ENCODE measurements at places on chromosomes 16 and 17.

DNA sequence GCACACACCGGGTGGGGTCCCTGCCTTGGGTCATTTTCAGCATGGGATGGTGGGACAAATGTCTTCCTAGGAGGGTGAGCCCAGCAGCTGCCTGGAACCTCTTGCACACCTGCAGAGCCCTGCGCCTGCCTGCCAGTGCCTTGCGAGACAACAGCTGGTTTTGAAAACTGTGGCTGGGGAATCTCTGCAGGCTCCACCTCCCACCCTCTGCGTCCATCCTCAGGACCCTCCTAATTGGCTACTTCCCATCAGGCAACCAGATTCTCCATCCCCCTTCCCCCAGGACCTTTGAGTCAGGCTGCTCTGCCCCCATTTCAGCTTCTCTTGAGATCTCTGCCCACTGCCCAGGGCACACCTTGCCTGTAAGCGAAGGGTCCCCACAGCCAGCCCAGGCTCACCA is 26.6 kb downstream of the PEMT start:
- no peak for DNase-seq

DNA sequence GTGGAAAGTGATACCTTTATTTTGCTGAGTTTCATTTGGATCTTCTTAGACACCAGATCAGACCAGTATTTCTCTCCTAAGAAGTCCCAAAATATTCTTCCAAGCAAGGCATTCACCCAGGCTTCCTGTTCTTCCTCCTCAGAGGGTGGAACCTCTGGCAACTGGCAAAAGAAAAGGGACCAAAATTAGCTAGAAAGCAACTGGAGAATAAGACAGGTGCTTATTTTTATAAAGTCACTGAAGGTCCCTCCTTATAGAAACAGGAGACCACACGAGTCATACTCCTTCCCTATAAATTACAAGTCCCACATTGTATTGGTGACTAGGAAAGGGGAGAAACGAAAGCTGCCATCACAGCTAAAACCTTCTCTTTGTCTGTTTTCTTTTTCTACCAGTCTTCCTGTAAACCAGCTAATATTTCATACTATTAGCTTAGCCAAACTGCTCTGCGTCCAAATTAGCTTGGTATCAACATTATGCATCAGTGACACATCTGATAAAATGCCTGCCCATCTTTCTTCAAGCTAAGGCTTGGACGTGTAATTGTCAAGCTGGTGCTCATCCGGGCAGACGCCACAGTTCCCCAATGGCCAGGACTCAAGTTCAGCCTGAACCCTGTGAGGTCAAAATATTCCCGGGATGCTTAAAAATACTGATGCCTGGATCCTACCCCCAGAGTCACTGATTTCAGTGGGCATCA is 47.5 kb upstream of the ERN1 start:
- no peak for DNase-seq

GRCh38 chr16:55571191-55571897 is 4.9 kb downstream of the CAPNS2 start:
- DNase-seq, result no peak

GRCh38 chr17:245611-246010 is 64.2 kb upstream of the DOC2B start:
- peak; percentile 4 for DNase-seq

DNA sequence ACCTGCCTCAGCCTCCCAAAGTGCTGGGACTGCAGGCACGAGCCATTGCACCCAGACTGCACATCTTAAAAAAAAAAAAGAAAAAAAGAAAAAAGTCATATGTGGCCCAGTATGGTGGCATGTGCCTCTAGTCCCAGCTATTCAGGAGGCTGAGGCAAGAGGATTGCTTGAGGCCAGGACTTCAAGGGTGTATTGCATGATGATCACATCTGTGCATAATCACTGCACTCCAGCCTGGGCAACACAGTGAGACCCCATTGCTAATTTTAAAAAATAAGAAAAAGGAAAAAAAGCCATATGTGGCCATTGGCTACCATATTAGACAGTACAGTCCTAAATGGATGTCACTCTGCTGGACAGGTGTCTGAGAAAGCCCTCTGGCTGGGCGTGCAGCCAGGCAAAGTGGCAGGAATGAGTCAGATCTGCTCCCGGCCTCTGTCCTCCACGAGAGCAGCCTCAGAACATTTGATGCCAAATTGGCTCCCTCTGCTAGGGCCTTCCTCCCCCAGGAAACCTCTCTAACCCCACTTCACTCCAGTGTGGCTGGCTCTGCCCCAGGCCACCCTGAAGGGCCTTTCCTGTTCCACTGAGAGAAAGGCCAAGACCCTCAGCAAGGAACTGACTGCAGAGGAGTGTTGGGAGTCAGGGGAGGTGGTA is 14.7 kb downstream of the CA7 start:
- DNase-seq, result no peak

- no peak for DNase-seq
Observed at GRCh38 chr16:842061-842476, 41.5 kb upstream of the GNG13 start.

DNA sequence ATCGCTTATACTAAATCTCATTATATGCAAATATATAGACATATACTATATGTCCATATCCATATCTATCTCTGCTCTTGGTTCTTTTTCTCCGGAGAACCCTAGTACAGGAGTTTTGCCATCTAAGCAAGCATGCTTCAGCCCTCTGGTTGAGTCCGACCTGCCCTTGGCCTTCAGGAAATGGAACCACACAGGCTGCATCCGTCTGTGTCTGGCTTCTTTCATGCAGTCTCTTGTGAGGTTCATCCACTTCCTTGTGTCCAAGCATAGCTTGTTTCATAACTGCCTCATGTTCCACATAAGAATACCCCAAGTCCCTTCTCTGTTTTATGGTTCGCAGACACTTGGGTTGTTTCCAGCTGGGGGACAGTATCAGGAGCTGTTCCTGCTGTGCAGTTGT is 16.8 kb downstream of the SNX20 start:
- DNase-seq, result no peak

- no peak for DNase-seq
Observed at GRCh38 chr16:89084814-89085612, 8.6 kb upstream of the ACSF3 start.

GRCh38 chr16:70453892-70454221 is 538 bp upstream of the FCSK start:
- DNase-seq, result no peak

DNA sequence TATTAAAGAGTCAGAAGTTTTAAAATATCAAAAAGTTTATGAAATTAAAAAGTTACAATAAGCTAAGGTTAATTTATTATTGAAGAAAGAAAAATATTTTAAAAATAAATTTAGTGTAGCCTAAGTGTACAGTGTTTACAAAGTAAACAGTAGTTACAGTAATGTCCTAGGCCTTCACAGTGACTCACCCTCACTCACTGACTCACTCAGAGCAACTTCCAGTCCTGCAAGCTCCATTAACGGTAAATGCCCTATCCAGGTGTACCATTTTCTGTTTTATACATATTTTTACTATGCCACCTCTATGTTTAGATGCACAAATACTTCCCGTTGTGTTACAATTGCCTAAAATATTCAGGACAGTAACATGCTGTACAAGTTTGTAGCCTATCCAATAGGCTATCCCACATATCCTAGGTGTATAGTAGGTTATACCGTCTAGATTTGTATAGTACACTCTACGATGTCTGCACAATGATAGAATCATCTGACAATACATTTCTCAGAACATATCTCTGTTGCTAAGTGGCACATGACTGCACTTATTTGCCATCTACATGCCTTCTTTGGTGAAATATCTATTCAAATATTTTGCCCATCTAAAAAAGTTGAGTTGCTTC is 67.2 kb upstream of the WSB1 start:
- no peak for DNase-seq

DNA sequence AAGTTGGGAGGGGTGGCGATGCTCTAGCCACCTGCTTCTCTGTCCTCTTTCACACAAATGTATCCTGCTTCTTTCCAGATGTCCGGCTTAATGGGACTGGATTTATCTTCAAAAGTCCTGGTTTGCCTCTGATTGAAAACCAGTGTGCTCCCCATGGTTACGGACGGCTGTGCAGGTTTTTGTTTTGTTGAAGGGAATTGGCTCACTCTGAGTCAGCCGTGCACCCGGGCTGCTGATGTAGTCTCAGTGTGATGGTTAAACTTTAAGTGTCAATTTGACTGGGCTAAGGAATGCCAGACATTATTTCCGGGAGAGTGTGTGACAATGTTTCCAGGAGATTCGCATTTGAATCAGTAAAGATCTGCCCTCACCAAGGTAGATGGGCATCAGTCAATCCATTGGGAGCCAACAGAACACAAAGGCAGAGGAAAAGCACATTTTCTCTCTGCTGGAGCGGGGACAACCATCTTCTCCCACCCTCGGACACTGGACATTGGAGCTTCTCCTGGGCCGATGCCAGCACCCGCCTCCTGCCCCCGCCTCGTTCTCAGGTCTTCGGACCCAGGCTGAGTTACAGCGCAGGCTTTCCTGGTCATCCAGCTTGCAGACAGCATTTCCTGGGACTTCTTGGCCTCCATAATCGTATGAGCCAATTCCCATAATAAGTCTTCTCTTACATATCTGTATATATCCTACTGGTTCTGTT is 126.9 kb upstream of the TNRC6C start:
- no peak for DNase-seq

DNA sequence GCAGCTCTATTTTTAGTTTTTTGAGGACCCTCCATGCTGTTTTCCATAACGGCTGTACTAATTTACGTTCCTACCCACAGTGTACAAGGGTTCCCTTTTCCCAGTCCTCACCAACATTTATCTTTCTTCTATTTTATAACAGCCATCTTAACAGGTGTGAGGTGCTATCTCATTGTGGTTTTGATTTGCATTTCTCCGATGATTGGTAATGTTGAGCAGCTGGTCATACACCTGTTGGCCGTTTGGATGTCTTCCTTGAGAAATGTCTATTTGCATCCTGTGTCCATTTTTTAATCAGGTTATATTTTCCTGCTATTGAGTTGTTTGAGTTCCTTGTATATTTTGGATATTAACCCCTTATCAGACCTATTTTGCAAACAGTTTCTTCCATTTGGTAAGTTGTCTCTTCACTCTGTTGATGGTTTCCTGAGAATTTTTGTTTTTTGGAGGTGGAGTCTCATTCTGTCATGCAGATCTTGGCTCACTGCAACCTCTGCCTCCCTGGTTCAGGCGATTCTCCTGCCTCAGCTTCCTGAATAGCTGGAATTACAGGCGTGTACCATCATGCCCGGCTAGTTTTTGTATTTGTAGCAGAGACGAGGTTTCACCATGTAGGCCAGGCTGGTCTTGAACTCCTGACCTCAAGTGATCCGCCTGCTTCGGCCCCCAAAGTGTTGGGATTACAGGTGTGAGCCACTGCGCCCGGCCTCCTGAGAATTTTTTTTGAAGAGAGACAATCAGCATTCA is 279.6 kb downstream of the SNX29 start:
- DNase-seq, result no peak

GRCh38 chr16:89619840-89620239 is 6.4 kb downstream of the DPEP1 start:
- no peak for DNase-seq

DNA sequence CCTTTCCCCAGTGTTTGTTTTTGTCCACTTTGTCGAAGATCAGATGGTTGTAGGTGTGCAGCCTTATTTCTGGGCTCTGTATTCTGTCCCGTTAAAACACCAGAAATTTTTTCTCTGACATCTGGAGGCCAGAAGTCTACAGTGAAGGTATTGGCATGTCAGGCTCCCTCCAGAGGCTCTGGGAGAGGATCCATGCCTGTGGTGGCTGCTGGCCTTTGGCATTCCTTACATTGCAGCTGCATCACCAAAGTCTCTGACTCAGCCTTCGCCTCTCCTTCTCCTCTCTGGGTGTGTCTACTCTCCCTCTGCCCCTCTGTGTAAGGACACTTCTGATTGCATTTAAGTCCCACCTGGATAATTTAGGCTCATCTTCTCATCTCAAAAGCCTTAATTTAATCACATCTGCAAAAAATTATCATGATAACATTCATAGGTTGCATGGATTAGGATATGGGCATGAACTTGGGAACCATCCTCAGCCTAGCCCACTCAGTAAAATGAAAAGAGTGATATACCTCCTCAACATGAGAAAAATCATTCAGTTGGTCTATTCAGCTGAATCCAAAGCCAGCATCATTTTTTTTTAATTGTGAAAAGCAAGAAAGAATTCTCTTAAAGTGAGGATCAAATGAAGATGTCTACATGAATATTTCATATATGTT is 78.0 kb downstream of the MAP2K6 start:
- no peak for DNase-seq

GRCh38 chr16:1678500-1679098 is 520 bp downstream of the JPT2 start:
- DNase-seq, result peak; percentile 37

DNA sequence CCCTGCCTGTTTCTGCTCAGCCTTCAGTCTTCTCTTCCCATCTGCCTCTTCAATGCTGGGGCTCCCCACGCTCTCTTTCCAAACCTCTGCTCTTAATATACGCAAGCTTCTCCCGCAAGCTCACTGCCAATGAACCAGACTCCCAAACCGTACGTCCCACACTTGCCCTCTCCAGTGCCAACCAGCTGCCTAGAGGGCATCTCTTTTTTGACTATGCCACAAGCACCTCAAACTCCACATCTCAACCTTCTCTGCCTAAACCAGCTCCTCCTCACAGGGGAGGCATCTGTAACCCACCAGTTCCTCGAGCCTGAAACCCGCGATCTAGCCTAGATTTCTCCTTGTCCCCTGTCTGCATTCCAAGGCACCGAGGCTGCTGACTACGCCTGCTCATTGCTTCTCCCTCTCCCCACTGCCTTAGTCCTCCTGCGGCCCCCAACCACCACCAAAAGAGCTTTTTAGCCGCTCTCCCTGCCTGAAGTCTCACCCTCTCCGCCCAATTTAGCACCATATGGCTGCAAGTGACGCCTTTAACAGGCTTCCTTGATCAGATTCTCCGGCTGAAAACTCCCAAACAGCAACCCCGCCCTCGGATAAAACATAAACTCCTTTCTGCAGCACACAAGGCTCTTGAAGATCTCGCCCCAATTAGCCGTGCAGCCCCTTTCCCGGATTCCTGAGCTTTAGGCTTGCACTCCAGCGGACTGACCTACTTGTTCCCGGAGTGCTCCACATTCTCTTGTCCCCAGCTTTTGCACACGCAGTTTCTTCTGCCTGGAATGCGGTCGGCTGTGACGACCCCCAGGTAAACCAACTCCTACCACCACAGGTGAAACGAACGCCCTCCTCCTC is 1.5 kb downstream of the GGA2 start:
- peak; percentile 28 for DNase-seq

- DNase-seq, result peak; percentile 66
Observed at GRCh38 chr17:67359960-67360791, 6.2 kb downstream of the PSMD12 start.

DNA sequence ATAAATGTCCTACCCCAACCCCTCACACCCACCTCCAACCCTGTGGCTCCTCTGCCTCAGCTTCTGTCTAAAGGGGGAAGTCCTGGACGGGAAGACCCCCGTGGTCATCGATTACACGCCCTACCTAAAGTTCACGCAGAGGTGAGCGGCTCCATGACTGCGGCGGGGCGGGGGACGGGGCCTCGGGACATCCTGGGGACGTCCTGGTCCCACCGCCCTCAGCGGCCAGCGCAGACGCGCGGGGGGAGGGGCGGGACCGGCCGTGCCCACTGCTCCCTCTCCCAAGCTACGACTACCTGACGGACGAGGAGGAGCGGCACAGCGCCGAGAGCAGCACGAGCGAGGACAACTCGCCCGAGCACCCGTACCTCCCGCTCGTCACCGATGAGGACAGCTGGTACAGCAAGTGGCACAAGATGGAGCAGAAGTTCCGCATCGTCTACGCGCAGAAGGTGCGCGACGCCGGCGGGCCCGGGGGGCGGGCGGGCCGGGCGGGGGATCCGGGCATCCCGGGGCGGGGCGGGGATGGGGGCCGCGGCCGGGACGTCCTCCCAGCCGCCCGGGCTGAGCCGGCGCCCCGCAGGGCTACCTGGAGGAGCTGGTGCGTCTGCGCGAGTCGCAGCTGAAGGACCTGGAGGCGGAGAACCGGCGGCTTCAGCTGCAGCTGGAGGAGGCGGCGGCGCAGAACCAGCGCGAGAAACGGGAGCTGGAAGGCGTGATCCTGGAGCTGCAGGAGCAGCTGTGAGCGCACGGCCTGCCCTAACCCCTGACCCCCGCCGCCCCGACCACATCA is 6.7 kb downstream of the RUNDC3A start:
- DNase-seq, result no peak
